ENCODE measurements at places on chromosomes 12 and 14.

DNA sequence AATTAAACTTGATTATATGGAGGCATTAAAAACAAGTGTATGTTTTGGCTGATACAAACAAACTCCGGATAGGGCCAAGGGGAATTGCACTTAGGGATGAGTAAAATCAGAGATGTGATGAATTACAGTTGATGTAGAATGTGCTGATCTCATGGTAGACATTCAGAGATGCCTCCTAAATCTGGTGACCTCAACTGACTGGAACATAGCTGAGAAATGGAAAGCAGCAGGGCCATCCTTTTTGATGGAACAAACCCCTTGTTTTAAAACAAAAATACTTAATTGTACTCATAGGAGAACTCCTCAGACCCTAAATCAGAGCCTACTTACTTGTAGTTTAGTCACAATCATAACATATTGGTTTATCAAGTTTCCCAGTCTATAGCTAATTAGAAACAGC is 122.8 kb downstream of the C12orf75 start:
- DNase-seq = no peak

DNA sequence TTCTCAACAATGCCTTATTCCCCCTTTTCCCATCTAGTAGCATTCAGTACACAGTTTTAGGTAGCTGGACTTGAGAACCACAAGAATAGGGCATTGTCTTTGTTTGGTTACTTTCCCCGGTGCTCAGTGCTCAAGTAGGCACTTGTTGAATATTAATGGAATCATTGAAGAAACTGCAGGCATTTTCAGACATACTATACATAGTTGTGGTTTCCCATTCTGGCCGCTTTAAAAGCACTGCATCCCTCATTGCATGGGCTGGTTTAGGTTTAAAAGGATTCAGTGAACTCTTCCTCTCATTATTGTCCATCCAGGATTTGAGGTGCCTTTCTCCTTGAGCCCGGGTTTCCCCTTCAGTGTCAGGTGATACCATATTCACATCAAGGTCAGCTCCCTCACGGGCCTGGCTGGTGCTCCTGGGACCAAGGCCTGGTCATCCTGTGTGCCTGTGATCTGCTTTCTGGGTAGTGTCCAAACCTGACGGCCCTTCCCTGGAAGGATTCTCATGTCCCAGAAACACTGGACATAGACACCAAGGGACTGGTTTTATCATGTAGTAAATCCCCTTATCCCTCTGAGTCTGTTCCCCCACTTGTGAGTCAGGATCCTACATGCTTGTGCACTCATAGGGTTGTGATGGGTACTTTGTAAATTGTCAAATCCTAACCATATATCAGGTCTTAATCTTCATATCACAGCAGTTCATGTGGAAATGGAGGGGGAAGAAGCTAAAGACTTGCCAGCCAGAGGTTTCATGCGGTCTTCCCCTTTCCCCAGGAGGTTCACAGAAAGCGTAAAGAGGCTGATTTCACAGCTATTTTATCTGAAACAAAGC is 7.4 kb downstream of the TCP11L2 start:
- no peak for DNase-seq

- no peak for DNase-seq
These were observed 72.2 kb downstream of the ST8SIA1 start for GRCh38 chr12:22262309-22262708.

DNA sequence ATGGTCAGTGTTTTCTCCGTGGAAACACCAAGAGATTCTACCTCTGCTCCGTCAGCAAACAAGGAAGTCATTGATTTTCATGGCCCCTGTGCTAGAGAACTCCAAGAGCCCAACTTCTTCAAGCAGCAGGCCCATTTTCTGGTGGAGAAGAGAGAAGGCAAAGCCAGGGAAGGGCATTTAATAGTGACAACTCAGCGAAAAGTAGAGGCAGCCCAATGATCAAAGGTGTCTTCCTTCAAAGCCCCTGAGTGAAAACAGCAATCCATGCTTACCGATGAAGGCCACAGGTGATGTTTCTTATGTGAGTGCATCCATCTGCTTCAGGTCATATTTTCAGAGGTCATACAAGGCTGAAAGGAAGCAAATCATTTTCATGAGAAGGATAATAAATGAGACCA is 77.3 kb downstream of the VCPKMT start:
- no peak for DNase-seq

DNA sequence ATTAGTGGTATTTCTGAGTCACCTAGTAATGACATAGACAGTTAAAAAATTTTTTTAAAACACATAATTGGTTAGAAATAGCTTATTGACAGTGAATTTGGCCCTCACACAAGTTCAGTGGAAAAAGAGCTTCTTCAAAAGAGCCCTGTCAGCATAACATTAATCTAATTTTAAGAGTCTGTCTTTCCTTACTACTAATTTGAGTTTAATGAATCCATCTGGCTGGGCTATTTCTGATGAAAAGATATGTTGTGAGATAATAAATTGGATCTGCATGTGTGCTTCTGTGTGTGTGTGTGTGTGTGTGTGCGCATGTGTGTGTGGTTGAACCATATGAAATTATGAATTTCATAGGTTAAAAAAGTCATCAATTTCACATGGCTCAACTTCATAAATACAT is 1045.2 kb downstream of the FLRT2 start:
- no peak for DNase-seq
